SJCRH30 (cell line): ENCODE measurements at places on chromosomes 3 and 15. TPM values are rescaled to one million over a fixed set of nuclear protein-coding genes. Genes with fewer than 3 reads are reported as not detected.

- no peak overlapping the region for H3K4me3 ChIP-seq
- no peak for DNase-seq
- no peaks in the 10 kb centered on the region for H3K4me1 ChIP-seq
- H3K36me3 ChIP-seq = no peaks in the 10 kb centered on the region
- H3K27ac ChIP-seq = no peak overlapping the region
These were observed 24.1 kb upstream of the CAPN7 start for GRCh38 chr3:15181963-15182362.

DNA sequence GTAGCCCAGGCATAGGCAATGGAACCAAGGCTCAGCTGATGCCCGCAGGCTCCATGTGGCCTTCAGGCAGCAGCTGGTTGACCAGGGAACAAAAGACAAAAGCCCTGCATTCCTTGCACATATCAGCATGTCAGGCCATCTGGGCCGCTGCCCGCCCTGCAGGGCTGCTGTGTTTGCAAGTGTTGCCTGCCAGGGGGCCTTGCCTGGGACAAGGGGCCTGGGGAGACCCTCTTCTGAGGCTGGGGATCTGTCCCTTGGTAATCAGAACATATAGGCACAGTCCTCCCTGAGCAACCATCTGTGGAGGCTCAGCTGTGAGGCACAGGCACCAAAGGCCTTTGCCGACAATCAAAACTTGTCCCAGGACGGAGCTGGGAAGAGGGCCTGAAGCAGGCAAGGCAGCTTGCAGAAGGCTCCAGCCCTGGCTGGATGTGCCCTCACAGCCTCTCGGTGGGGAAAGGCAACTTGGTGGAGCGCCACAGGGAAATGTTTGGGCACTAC, 138.2 kb downstream of the TPRA1 start:
- DNase-seq = peak; percentile 41
- peaks cover 33% of the 10 kb centered on the region for H3K27me3 ChIP-seq
- H3K4me3 ChIP-seq = no peak overlapping the region
- H3K4me1 ChIP-seq = no peaks in the 10 kb centered on the region
- no peaks in the 10 kb centered on the region for H3K36me3 ChIP-seq

DNA sequence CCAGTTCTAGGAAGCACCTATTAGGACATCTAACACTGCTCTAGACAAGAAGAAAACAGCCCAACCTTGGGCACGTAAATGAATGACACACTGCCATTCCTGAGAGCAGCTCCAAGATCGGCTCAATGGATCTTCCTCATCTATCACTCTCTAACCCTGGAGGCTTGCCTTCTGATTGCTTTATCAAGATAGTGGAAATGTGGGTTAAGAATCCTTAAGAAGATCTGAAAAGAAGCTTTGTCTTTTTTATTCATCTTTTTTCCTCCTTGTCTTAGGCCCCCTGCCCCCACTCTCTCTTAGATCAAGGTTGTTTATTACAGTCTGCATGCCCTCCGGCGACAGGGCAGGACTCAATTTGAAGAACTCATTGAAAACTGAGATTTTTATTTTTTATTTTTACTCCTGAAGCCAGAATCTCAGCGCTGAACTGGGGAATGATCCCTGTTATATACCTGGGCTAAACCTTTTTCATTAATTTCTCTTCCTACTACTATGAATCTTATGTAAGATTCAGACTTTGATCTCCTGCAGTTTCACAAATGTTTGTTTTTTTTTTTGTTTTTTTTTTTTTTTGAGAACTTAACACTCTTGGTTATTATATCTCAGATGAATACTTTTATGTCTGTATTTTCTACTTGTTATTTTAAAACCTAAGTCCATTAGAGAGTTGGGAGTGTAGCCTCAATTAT, 219.5 kb downstream of the SV2B start:
- H3K4me3 ChIP-seq = no peak overlapping the region
- H3K27me3 ChIP-seq = no peaks in the 10 kb centered on the region; the same call in 1 of the 2 replicates
- DNase-seq = no peak
- H3K4me1 ChIP-seq = no peaks in the 10 kb centered on the region

GRCh38 chr3:14857506-14857905, 38.7 kb downstream of the FGD5 start:
- H3K27me3 ChIP-seq = no peaks in the 10 kb centered on the region
- H3K4me3 ChIP-seq = no peak overlapping the region
- no peaks in the 10 kb centered on the region for H3K36me3 ChIP-seq
- no peak for DNase-seq

DNA sequence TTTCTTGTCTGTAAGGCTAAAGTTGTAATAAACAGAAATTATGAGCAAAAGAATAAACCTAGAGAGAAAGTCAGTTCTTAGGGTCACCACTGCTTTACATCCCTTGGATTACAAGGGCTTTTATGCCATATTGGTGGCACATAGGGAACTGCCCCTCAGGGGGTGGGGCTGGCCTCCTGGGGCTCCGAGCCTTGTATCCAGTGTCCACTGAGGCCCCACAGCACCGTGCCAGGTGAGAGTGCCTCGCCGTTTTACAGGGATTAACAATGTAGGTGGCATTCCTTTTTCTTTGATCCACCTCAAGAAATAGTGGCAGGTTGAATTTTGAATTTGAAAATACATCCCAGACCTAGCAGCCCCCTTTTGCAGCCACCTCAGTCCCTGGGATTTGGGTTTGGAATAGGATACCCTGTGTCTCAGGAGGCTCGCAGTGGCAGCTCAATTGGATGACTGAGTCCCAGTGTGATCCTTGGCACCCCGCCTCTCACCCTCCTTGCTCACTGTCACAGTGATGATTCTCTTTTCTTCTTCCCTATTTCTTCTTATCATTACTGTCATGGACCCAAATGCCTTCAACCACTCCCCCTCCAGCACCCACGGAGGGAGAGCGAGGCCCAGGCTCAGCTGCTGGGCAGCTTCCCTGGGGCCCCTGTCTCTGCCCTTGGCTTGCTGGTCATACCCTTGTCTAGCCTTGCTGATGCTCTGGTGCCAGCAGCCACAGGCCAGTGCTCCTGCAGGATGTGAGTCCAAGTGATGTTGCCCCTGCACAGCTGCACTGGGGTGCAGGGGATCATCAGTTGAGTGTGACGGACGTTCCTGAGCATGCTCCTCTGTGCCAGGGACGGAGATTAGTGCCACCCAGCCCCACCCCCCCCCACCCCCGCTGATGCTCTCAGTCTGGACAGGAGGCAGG, 137.9 kb downstream of the DNAJB8 start:
- H3K27ac ChIP-seq = no peak overlapping the region
- no peaks in the 10 kb centered on the region for H3K36me3 ChIP-seq
- H3K4me3 ChIP-seq = no peak overlapping the region
- DNase-seq = no peak

GRCh38 chr15:42264795-42265194, 8.2 kb upstream of the GANC start:
- H3K27me3 ChIP-seq = no peaks in the 10 kb centered on the region
- no peak for DNase-seq
- H3K4me1 ChIP-seq = no peaks in the 10 kb centered on the region
- H3K4me3 ChIP-seq = no peak overlapping the region
- peaks cover 79% of the 10 kb centered on the region for H3K36me3 ChIP-seq

DNA sequence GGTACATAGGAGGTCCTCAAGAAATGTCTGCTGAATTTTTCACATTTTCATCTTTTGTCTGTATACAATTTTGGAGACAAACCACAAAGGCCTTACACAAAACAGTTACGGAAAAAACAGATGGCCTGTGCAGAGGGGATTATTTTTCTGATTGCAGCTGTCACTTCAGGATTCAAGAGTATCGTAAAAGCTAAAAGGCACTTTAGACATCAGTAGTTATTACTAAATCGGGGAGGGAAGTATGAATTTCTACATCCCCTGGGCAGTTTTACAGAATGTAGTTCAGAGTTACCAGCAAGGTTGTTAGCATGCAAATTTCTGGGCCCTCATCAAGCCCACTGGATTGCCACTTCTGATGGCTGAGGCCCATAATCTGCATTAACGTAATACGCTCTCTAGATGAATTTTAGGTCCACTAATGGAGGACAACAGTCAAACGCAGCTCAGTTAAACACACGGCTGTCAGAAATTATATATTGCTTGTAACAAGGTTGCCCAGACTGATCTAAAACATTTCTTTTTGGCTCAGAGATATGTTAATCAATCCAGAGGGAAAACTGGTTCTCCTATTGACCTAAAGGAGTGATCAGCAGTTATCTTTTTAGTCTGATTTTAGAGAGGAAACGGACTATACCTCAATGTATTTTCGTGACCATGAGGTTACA, 1.1 kb downstream of the RIOX2 start:
- H3K27me3 ChIP-seq = no peaks in the 10 kb centered on the region
- H3K4me3 ChIP-seq = peak overlapping the region; percentile 82
- H3K4me1 ChIP-seq = peaks cover 7% of the 10 kb centered on the region; the same call in 1 of the 2 replicates
- DNase-seq = peak; percentile 60

DNA sequence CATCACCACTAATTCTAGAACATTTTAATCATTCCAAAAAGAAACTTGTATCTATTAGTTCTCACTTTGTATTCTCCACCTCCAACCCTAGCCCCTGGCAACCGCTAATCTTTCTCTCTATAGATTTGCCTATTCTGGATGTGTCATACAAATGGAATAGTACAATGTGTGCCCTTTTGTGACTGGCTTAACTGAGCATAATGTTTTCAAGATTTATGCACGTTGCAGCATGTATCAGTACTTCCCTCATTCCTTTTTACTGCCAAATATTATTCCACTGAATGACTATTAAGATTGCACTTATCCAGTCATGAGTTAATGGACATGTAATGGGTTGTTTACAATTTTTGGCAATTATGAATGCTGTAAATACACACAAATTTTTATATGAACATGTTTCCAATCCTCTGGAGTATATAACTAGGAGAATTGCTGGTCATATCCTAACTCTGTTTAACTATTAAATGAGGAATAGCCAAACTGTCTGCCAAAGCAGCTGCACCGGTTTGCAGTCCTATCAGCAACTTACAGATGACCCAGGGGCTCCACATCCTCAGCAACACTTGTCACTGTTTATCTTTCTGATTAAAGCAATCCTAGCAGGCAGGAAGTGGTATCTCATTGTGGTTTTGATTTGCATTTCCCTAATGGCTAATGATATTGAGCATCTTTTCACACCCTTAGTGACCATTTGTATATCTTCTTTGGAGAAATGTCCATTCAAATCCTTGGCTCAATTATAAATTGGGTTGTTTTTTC, 42.9 kb downstream of the DCUN1D1 start:
- DNase-seq = peak; percentile 60
- no peak overlapping the region for H3K27ac ChIP-seq
- peaks cover under 1% of the 10 kb centered on the region; the same call in 1 of the 2 replicates for H3K36me3 ChIP-seq
- H3K4me3 ChIP-seq = no peak overlapping the region
- H3K4me1 ChIP-seq = peaks cover 6% of the 10 kb centered on the region
- no peaks in the 10 kb centered on the region for H3K27me3 ChIP-seq

- DNase-seq = no peak
- H3K27me3 ChIP-seq = no peaks in the 10 kb centered on the region
- H3K36me3 ChIP-seq = no peaks in the 10 kb centered on the region
- no peak overlapping the region for H3K4me3 ChIP-seq
- no peak overlapping the region for H3K27ac ChIP-seq
These were observed 178.6 kb upstream of the BHLHE40 start for GRCh38 chr3:4800595-4800994.

GRCh38 chr15:27686369-27686768, 412.7 kb downstream of the OCA2 start:
- no peaks in the 10 kb centered on the region for H3K36me3 ChIP-seq
- H3K4me1 ChIP-seq = no peaks in the 10 kb centered on the region
- no peaks in the 10 kb centered on the region for H3K27me3 ChIP-seq
- H3K4me3 ChIP-seq = no peak overlapping the region
- DNase-seq = no peak

The ARPC4 gene
- total RNA-seq = 87.4 and 96.9 TPM in 2 replicates

The SCG5 gene
- 0.36 and 0.41 TPM in 2 replicates for total RNA-seq

The MGLL gene
- total RNA-seq = 32.6 and 41.7 TPM in 2 replicates

The NANOGP8 gene
- not detected in 2 replicates for total RNA-seq

The ACAP2 gene
- 29.9 and 35.4 TPM in 2 replicates for total RNA-seq

The CCDC54 gene
- total RNA-seq = not detected in 2 replicates
